Epithelial cell of esophagus (primary cell): ENCODE measurements at places on chromosomes 16 and 17.

DNA sequence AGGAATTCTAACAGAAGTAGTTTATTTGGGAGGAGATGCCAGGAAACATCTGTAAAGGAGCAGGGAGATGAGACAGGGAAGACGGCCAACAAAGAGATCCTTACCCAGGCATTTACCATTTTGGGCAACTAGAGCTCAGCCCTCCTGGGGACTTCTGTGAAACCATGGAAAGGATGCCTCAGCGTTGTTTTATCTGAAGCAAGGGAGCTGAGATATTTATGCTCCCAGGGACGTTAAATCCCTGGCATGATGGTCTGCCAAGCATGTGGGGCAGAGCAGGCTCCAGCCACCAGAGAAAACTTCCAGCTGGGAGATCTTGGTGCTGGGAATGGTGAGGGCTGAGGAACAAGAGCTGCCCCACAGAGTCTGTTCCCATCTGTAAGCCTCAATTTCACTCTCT is 114.8 kb upstream of the FOXF1 start:
- DNase-seq, result no peak

DNA sequence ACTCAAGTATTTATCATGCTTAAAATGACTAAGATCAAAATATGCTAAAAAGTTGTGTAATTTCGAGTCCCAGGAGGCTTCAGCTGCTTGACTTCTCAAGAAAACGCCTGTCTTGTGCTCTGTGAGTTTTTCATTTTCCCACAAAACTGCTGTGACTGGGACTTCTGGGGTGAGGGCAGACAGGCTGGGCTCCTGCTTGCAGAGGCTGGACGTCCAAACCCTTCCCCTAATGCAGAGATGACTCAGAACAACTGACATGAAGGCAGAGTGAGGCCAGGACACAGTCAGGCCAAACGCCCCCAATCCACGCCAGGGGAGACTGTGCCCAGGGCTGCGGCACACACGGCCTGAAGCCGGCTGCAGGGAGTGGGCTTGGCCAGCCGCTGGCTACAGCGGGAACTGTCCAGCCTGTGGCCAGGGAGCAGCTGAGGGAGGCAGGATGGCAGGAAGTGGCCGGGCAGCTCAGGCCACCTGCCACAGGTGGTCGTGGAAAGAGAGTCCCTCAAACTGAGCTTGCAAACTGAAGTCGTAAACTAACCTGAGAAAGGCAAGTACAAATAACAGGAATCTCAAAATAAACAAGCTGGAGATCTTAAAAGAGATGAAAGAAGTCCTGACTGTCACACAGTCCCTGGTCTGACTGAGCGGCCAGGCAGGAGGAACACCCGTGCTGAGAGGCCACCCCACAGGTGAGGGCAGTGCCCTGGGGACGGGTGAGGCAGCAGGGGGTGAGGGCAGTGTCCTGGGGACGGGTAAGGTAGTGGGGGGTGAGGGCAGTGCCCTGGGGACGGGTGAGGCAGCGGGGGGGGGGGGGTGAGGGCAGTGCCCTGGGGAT is 21.3 kb upstream of the HEXD start:
- peak; percentile 28 for DNase-seq

DNA sequence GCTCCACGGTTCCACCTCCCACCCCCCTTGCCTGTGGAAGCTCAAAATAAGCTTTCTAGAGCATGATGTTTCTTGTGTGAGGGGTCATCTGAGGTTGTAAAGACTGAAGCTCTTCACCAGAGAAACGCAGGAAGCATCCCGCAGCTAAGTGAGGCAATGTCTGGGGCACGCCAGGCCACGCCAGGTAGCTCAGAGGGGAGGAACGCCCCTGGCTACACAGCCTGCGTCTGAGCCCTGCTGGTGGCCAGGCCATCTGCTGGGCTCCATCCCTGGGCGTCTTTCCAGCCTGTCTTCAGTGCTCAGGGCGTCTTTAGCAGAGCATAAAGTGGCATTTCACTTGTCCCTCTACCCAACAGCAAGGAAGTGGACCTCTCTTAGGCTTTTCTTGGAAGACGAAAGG is 15.2 kb downstream of the SOCS3 start:
- no peak for DNase-seq

GRCh38 chr17:15154618-15155017 is 110.5 kb downstream of the PMP22 start:
- peak; percentile 1 for DNase-seq

DNA sequence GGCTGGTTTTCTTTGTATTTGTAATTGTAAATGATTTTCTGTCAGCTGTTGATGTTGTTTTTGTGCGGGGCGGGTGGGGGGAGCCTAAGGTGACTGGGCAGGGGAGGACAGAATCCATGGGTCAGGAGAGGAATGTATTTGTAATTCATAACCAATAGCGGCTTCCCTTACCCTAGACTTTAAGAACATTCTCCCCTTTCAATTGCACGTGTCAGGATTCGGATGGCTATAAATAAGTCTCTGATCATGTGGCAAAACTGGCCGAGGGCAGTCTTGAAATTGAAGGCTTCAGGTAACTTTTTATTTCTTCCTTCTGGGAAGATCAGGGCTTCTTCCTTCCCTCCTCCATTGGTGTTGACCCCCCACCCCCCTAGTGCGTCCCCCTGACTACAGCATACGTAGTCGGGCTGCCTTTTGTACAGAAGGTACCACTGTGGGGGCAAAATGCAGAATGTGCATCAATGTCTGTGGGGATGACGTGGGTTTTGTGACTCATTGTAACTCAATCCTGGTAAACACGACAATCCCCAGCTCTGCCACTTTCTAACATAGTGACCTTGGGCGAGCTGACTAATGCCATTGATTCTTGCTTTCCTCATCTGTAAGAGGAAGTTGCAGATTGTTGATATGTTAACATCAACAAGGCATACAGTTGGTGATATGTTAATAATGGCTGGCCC is 16.2 kb downstream of the MARCHF10 start:
- DNase-seq, result peak; percentile 93

- DNase-seq, result no peak
Observed at GRCh38 chr16:2325791-2326190, 14.7 kb downstream of the ABCA3 start.

GRCh38 chr17:74485841-74486240 is 19.4 kb downstream of the CD300A start:
- DNase-seq, result no peak

DNA sequence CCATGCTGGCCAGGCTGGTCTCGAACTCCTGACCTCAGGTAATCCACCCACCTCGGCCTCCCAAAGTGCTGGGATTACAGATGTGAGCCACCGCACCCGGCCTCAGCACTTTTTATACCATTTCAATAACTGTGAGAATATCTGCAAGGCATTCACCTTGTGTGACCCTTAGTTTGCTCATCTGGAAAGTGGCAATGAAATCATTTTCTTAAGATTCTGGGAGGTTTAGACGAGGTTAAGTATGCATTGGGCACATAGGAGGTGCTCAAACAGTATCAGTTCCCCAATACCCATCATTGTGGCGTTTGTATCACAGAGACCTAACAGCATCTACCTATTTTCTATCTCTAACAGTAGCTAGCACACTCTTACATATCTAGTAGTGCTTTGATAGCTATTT is 481.9 kb upstream of the ERCC4 start:
- no peak for DNase-seq

GRCh38 chr16:73289232-73289631 is 241.3 kb upstream of the ZFHX3 start:
- DNase-seq, result no peak

GRCh38 chr17:59893676-59894100 is 767 bp downstream of the RPS6KB1 start:
- DNase-seq, result peak; percentile 28

GRCh38 chr16:19636436-19637267 is 81.1 kb downstream of the VPS35L start:
- no peak for DNase-seq

DNA sequence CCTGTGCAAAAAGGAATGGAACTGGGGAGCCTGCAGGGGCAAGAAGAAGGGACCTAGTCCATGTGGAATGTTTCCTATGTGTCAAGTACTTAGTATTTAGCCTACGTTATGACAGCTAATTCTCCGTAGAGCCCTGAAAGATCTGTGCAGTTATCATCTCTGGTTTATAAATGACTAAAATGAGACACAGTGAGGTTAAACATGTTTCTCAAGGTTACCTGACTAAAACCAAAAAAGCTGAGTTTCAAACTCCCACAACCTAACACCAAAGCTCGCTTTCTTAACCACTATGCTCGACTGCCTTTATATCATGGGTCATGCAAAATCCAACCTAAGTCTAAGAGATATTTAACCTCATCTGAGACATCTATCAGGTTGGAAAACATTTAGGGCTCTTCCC is 53.3 kb upstream of the CCL2 start:
- no peak for DNase-seq

- no peak for DNase-seq
Observed at GRCh38 chr16:66474750-66475199, 47.7 kb downstream of the BEAN1 start.

GRCh38 chr16:46607529-46607928 is 13.7 kb downstream of the SHCBP1 start:
- peak; percentile 72 for DNase-seq

- no peak for DNase-seq
Observed at GRCh38 chr16:66058172-66058691, 308.3 kb upstream of the CDH5 start.

- no peak for DNase-seq
Observed at GRCh38 chr17:4944163-4944553, 4.1 kb downstream of the RNF167 start.
